RWPE2 (cell line): ENCODE measurements at places on chromosomes 16 and 17.

DNA sequence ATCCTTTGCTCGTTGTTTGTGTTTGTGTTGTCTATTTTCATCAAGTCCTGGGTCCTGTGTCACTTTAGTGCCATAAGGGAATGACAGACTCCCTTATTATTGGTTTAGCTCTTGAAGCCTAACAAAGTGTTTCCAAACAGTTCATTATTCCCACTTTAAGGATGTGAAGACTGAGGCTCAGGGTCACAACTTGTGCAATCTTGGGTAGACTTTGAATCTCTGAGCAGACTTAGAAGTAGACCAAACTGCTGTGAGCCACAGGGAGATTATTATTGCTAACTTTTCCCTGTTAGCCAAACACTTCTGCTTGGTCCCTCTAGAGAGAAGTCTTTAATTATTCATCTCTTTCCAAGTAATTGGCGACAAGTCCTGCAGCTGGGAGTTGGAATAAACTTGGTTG lies 31.8 kb downstream of the PRKCB start:
- DNase-seq: no peak

DNA sequence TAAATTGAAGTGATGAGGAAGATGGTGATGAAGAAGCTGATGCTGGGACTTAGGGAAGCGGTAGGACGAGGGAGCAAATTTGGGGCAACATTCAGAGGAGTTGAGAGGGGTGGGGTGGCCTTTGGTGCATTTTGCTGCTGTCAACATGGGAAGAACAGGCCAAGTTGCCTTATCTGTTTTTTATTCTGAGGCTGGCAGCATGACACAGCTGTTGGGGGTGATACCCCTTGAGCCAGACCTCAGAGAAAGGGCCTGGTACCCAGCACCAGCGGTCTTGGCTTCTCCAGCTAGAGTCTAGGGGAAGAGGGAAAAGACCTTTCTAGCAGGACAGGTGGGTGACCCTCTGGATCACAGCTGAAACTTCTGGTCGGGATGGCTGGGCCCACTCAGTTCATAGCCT lies 4.6 kb downstream of the IGFBP4 start:
- no peak for DNase-seq

DNA sequence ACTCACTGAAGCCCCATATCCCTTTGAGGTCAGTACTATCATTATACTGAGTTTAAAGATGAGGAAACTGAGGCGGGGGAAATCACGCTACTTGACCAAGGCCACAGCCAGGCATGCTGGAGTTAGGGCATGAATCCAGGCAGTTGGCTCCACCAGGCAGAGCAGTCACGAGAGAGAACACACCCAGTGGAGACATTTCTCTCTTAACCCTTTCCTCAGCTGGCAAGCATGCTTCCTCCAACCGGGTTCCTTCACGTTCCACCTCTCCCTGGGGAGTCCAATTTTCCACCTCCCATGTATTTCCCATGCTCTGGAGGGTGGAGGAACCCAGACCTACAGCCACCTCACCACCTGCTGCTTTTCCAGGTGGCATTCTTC lies 32.8 kb downstream of the VAC14 start:
- no peak for DNase-seq

- no peak for DNase-seq
Measured at GRCh38 chr17:78357177-78357586, 2.7 kb downstream of the SOCS3 start.

DNA sequence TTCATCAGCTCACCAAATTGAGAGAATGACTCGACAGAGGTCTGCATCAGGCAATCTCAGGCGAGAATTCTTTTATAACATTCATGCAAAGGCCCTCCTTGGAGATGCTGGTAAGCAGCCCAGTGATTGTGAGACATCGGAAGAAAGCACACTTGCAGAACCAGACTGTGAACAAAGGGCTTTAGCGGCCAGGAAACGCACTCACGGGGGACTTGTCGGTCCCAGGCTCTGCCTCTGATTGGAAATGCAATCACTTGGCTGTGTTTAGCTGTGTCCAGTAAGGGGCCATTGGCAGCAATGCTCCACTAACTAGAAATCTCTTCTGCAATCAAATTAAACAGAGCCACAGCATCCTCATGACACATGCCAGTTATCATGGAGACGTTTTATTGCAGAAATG lies 226.7 kb upstream of the CDH13 start:
- no peak for DNase-seq

GRCh38 chr17:34692920-34693319 lies 113.5 kb downstream of the TMEM132E start:
- DNase-seq: no peak

GRCh38 chr16:28086186-28087139 lies 22.9 kb upstream of the GSG1L start:
- DNase-seq: no peak
